ENCODE measurements at places on chromosomes 13 and 19.
A peak's percentile ranks its signal among the peaks of the same experiment; 100 is the strongest.

- no peak for DNase-seq
Measured at GRCh38 chr19:18491995-18492953, 29.6 kb downstream of the ELL start.

DNA sequence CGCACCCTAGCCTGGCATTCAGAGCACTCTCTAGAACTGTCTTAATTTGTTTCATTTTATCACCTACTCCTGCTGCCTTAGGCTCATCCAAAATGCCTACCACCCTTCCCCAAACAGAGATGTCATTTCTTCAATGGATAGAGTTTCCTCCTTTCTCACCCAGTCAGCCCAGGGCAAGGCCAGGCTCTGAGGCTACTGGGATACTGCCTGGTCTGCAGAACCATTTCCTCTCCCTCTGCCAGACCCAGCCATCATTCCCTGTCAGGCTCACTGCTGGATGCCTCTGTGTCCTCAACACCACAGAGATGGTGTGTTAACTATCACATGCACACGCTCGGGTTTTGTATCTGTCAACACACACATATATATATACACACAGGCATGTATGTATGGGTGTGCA lies 47.2 kb downstream of the C13orf42 start:
- no peak for DNase-seq

- no peak for DNase-seq
Measured at GRCh38 chr19:35736913-35737886, 5.1 kb downstream of the IGFLR1 start.

DNA sequence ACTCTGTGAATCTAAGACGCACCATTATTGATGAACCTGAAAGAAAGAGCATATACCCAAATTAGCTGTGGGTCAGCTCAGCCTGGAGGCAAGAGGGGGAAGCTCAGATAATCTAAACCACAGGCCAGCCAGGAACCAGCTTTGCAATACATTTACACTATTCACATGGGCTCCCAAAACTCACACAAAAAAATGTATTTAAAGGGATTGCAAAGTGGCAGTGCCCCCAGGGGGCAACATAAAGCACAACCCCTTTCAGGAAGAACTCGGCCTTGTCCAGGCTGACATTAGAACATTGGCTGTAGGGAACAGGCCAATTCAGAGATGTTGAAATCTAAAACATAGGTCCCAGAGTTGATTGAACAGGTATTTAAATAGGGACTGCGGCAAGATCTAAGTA lies 3.2 kb upstream of the PROZ start:
- no peak for DNase-seq

GRCh38 chr13:100721885-100722512 lies 47.4 kb upstream of the TMTC4 start:
- DNase-seq = peak; percentile 42

GRCh38 chr13:113412440-113412839 lies 40.8 kb downstream of the ADPRHL1 start:
- no peak for DNase-seq

DNA sequence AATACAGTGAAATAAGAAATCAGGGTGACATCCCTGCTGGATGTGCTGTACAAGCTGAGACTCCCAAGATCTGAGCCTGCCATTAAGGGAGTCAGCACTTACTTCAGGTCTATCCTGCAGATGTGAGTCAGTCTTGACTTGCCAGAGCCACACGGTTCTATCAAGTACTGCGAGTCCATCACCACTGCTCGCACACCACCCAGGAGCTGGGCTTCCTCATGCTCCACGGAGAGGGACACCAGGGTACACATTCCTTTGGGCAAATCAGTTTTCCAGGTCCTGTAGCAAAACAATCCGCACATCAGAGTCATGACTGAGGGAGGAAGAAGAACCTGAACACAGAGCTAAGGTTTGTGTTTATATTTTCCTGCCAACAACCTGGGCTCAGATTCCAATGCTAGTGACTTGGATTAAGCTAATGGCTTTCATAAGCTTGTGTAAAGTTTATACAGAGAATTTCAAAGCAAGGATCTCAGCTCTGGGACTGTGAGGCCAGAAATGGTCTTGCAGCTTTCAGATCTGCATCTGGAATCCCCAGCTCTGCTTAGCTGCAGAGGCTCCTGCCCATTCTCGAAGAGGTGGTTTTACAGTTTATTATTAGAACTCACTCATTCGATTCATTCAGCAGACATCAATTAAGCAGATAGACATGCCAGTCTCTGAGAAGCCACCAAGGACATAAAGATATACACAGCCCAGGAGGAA lies 90.6 kb downstream of the KL start:
- no peak for DNase-seq
